SK-N-SH (cell line): ENCODE measurements at places on chromosomes 16 and 17.

- no peak for DNase-seq
These were observed 16.4 kb downstream of the IGF2BP1 start for GRCh38 chr17:49013311-49014213.

GRCh38 chr17:19453296-19453695 lies 42.3 kb downstream of the RNF112 start:
- no peak for DNase-seq

- DNase-seq, result no peak
These were observed 147.9 kb downstream of the PMP22 start for GRCh38 chr17:15117239-15117638.

DNA sequence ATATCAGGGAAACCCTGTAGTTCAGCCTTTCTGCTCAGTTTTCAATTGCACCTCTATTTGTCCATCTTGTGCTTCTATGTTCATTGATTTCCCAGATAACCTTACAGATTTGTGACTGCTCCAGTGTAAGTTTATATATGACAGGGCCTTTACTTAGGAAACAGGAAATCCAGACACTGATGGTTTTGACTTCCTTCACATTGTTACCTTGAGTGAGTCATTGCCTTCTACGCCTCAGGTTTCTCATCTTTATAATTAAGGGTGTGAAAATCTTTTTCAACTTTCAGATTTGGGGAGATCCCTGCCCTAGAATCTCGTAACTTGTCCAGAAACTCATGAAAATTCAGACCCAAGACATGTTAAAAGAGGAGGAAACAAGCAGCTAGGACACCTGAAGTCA lies 342.4 kb upstream of the TBX2 start:
- DNase-seq, result no peak

GRCh38 chr17:896454-896853 lies 83.1 kb downstream of the NXN start:
- no peak for DNase-seq

DNA sequence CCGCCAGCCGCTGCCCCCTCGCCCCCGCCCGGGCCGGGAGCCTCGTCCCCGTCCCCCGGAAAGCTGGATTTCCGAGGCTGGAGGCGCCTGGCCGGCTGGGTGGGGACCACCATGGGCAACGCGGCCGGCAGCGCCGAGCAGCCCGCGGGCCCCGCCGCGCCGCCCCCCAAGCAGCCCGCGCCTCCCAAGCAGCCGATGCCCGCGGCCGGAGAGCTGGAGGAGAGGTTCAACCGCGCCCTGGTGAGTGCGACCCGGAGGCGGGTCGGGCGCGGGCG lies 266 bp downstream of the FMNL1 start:
- DNase-seq, result peak; percentile 65

- DNase-seq, result no peak
These were observed 25.1 kb downstream of the RAI1 start for GRCh38 chr17:17706140-17707060.
